ENCODE measurements at places on chromosomes 5 and 9.

DNA sequence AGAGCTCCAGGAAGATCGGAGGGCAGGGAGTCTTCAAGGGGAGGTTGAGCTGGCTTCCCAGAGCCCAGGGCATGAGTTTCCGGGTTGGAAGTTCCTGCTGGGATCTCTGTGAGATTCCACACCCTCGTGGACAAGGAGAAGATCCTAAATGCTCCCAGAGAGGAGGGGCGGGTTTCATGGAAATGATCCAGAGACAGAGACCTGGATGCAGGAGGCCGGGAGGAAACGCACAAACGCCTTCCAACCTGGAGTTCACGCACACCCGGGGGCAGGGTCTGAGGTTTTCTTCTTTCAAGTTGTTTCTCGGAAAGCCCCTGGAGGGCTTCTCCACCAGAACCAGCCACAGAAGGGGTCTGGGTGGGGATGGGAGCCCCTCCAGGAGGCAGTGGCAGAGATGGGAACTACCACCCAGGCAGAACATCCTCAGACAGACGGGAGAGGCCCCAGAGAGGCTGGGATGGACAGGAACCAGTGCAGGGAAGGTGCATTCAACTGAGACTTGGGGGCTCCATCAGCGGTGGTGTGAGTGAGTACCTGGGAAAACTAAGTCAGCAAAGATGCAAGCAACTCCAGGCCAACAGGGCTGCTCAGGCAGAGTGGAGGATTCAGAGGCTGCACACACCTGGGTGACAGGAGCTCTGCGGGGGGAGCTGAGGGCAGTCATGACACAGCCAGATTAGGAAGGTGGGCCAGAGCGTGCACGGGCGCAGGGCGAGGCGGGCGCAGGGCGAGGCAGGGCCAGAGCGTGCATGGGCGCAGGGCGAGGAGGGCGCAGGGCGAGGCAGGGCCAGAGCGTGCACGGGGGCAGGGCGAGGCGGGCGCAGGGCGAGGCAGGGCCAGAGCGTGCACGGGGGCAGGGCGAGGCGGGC lies 52.1 kb upstream of the EXOC3 start:
- DNase-seq, result no peak

DNA sequence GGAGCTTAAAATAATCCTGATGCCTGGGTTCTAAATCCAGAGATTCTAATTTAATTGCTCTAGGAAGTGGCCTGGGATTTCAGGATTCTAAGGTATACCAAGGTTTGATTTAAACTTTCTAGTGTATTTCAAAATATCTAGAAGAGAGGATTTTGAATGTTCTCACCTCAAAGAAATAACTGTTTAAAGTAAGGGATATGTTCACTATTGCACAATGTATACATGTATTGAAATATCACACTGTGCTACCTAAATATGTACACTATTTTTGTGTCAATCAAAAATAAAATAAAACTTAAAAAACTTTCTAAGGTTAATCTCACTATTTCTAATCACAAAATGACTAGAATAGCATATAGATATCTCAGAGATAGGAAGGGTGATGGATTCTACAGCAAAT lies 34.0 kb downstream of the TNFSF8 start:
- no peak for DNase-seq

GRCh38 chr9:127107929-127108876 lies 14.2 kb downstream of the ANGPTL2 start:
- no peak for DNase-seq

- DNase-seq, result no peak
Measured at GRCh38 chr5:146866263-146866662, 12.3 kb downstream of the PPP2R2B start.

GRCh38 chr9:19493174-19493811 lies 84.5 kb downstream of the ACER2 start:
- DNase-seq, result peak; percentile 64

GRCh38 chr5:167995844-167996425 lies 295.5 kb upstream of the WWC1 start:
- no peak for DNase-seq

DNA sequence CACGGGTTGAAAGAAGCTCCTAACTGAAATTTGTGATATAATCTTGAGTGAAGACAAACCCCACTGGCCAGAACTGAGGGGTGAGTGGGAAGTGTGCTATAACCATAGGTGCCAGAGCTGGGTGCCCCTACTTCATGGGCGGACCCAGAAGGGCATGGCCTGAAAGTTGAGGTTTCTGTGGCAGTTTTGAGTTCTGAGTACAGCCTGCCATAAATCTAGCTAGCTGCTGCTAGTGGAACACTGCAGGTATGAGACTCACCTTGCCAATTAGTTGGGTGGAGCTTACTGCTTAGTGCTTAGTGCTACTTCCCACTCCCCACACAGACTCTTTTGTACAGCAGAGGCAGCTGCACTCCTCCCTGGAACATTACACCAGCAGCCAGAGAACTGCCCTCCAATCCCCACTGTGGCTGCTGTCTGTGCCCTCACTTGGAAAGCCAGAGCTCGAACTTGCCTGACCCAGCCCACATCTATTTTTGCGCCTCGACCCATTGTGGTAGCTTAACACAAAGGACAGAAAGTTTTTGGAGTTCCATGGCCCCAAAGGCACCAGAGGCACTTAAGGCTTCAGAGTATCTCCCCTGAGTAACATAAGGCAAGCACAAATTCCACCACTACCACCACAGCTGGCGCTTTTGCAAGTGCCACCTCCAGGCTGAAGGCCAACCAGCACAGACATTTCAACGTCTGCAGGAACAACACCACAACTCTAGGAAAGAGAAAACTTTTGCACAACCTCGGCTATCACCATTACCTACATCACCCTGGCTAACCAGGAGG lies 27.1 kb upstream of the PTGER4 start:
- DNase-seq, result no peak

DNA sequence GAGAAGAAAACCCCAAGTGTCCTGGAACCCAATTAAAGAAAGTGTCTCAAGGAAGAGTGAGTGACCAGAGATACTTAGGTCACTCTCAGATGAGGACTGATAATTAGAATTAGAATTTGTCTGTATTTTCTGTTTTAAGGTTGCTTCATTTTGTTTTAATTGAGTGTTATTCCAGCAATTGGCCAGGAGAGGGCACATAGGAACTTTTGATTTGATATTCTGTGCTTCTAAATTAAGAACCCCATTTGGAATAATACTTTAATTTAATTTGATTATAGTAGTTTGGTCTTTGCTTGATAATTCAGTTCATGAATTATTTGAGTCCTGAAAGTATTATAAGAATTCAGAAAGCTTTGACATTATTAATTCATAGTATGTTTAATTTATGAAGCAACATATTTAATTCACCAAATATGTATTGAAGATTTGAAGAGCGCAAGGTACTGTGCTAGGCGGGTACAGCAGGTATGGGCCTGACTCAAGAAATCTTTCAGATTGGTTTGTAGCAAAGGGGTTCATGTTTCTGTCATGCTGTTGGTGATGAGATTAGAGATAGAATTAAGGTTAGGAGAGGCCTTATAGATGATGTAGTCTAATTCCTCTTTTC lies 4.9 kb downstream of the MRPL22 start:
- no peak for DNase-seq

- DNase-seq, result no peak
Measured at GRCh38 chr9:120845255-120845654, 2.5 kb upstream of the PSMD5 start.

- DNase-seq, result no peak
Measured at GRCh38 chr9:2964470-2964869, 120.6 kb upstream of the PUM3 start.

DNA sequence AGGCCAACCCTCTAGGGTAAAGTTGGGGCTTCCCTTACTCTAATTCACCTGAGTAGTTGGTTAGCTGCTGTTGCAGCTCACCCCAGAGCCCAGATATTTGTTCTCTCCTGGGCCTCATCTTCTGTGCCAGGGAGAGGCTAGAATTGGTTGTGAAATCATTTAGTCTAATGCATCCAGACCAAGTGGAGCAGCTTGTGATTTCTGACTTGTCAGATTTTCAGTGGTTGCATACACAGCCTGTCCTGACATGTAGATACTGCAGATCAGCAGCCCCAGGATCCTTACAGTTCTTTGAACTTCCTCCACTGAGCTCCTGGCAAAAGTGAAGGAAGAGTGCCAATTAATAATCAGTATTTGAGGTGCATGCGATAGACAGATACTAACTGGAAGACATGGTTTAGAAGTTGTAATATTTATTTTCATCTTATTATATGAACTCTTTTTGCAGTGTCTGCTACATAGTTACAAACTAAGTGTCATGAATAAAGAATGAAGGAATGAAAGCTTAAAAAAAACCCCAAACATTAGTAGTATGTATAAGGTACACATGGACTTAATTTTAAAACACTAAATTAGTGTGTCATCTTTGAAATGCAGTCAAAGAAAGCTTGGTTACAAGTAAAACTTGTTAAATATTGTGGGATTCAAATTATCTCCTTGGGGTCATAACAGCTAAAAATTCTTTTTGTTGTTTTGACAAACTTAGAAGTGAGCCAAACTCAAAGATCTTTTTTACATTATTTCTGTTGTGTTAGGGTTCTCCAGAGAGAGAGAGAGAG lies 128.5 kb downstream of the VPS13A start:
- DNase-seq, result no peak
